ENCODE measurements at places on chromosomes 5 and 9.

DNA sequence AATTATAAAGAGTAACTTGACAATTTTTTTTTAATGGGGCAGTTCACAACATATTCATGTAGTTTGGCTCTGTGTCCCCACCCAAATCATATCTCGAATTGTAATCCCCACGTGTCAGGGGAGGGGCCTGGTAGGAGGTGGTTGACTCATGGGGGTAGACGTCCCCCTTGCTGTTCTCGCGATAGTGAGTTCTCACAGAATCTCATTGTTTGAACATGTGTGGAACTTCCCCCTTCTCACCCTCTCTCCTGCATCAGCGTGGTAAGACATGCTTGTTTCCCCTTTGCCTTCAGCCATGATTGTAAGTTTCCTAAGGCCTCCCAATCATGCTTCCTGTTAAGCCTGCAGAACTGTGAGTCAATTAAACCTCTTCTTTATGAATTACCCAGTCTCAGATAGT lies 40.7 kb downstream of the FBXW11 start:
- DNase-seq, result no peak

- no peak for DNase-seq
These were observed 260.8 kb upstream of the PPP1R2B start for GRCh38 chr5:156589104-156589945.

GRCh38 chr9:16131264-16131663 lies 578.4 kb downstream of the CCDC171 start:
- DNase-seq, result no peak

GRCh38 chr5:35335752-35336151 lies 105.5 kb upstream of the PRLR start:
- DNase-seq, result no peak

Data from NCI-H1105 (cell line).